ENCODE measurements at places on chromosomes 1 and 21.

DNA sequence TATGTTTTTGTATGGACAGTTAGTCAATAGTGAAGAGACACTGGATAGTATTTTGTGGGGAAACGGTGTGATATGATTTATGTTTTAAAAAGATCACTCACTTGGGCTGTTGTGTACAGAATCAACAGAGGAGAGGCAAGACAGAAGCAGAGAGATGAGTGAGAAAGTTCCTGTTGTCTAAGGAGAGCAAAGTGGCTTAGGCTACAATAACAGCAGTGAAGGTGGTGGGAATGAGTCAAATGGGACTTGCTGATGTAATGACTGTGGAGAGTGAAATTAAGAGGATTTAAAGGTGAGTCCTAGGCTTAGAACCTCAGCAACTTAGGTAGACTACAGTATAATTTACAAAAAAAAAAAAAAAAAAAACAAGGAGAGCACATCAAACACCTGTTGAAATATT, 169.2 kb upstream of the HP1BP3 start:
- no peak for DNase-seq

GRCh38 chr1:47694011-47694890, 256.4 kb downstream of the FOXD2 start:
- DNase-seq: no peak

GRCh38 chr1:31801458-31801857, 14.4 kb downstream of the SPOCD1 start:
- DNase-seq: no peak

GRCh38 chr1:12196641-12197482, 30.1 kb downstream of the TNFRSF1B start:
- DNase-seq: no peak

GRCh38 chr1:58575551-58576324, 1.3 kb downstream of the TACSTD2 start:
- DNase-seq: no peak

DNA sequence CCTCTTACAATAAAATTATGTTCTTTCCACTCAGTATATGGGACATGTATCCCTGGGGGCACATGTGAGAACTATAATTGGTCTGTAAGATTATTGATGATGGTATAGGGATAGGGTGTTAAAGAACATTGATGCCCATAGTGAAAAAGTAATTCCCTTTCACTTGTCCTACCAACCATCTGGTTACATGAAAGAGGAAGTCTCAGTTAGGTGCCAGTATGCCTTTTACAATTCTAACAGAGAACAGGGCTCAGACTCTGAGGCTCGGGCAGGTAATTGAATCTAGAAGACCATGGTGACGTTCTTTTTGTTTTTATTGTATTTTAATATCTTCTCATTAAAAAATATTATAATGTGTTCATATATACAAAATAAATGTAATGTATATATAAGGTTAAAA, 113.6 kb downstream of the FGGY start:
- no peak for DNase-seq

DNA sequence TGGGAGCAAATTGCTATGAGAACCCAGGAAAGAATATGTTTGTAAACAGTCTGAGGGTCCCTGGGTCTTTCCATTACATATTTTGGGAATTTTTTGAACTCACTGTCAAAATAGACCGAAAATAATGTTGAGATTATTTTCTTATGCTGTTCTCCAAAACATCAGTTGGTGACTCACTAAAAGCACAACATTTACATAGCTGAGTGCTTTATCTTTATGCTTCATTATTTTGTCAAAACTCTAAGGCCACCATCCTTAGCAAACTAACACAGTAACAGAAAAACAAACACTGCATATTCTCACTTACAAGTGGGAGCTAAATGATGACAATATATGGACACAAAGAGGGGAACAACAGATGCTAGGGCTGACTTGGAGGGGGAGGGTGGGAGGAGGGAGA, 459.3 kb downstream of the ADGRL2 start:
- DNase-seq: no peak

GRCh38 chr1:228770779-228771223, 35.5 kb downstream of the RHOU start:
- no peak for DNase-seq

GRCh38 chr1:108852221-108852975, 4.5 kb downstream of the AKNAD1 start:
- no peak for DNase-seq

- DNase-seq: no peak
These were observed 11.6 kb downstream of the UAP1 start for GRCh38 chr1:162573136-162573535.

DNA sequence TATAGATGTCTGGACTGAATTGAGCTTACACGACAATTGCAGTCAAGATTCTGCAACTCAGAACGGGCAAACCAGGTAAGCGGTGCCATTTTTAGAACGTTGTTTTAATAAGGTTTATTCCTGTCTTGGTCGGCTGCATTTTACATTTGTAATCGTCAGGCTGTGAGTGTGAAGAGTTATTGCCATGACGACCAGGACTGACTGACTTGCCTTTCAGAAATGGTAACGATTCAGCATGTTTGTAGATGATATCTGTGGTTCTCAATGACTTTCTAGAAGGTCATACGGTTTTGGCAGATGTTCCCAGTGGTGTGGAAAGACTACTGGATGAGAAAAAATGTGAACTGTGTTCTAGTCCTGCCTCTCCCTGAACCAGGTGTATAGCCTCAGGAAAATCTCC, 271.3 kb upstream of the B3GALT2 start:
- DNase-seq: no peak

DNA sequence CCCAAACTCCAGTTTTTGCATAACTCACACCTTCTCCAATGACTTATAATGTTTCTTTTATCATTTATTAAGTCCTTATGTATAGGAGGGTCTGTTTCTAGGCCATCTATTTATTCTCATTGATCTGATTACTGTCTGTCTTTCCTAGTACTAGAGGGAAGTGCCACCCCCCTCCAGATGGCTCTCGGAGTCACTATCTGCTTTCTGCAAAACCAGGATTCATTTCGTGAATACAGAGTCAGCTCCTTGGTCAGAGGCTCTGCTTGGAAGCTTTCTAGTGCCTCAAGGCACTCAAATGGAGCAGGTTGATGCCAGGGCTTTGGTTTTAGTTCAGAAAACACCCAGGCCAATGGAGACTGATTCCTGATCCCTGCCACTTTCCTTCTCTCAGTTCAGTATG, 102.3 kb upstream of the CD34 start:
- no peak for DNase-seq

DNA sequence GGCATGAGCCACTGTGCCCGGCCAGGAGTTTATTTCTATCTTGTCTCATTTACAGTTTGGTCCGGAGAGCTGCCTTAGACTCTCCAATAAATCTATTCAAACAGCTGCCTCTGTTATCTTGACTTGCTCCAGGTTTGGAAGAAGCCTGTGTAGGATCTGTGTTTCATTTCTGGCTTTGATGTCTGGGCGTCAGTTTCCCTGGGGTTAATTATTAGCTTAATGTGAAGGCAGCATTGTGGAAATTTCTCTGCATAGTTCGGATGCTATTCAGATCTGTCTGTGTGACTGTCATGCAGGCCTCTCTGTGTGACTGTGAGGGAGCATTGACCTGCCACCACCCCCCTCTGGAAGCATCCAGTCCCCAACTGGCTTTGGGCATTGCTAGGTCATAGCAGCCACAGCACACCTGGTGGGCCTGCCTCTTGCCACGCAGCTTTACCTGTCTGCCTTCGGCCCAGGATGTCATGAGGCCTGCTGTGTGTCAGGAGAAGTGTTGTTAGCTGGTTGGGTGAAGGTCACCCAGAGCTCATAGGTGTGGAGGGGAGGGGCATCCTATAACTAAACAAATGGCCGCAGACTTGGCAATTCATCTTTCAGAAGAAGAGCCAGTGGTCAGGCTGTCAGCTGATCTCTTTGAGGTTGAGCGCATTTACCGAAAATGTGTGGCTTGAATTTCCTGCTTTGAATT, 9.8 kb downstream of the IFNGR2 start:
- no peak for DNase-seq

Measured in hepatic stellate cell (primary cell).